ENCODE measurements at places on chromosomes 2 and 18.

GRCh38 chr2:3180082-3180908 lies 197.3 kb downstream of the EIPR1 start:
- DNase-seq, result no peak

GRCh38 chr2:30512243-30512886 lies 65.3 kb downstream of the LCLAT1 start:
- DNase-seq, result no peak

- no peak for DNase-seq
Observed at GRCh38 chr18:46324087-46324955, 220.1 kb downstream of the HAUS1 start.

DNA sequence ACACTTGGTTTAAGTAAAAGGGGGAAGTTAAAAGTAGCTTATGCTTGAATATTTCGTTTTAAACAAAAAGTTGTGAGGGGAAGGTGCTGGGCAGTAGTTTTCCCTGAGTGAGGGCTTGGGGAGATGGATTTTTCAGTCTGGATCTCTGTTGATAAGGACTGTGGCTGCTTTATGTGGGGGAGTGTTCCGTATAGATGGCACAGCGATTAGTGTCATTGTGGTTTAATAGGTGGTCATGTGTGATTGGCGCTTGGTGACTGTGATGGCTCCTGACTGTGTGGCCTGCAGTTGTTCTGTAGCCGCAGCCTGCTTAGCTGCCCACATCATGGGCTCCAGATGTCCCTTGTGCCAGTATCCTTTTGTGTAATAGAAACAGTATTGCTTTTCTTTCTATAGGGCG lies 156.2 kb downstream of the WDSUB1 start:
- DNase-seq, result no peak

Data from NCI-H1048 (cell line).